ENCODE measurements at places on chromosomes 13 and 19. TPM values are rescaled to one million over a fixed set of nuclear protein-coding genes. Genes with fewer than 3 reads are reported as not detected.

PKN1 gene
- 108 TPM for total RNA-seq

OXGR1 gene
- total RNA-seq: 0.24 TPM

PSG1 gene
- total RNA-seq: not detected

ZNF709 gene
- total RNA-seq: 0.42 TPM

CEACAM20 gene
- total RNA-seq: not detected

DNA sequence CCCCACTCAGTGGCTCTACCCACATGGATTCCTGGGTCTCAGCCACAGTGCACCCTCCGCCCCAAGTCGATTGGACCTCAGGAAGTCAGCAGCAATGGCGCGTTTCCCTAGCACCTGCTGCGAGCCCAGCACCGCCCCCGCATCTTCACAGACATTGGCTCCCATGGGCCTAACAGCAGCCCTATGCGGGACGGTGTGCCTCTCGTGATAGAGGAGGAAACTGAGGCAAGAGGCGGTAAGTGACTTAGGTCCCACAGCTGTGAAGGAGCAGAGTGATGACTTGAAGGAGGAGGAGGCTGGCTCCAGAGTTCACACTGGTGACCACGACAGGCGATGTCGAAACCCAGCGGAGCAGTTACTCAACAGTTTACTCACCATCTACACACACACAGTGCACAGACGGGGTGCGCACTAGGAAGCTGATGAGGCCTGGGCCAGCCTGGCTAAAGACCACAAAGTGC, 104.5 kb upstream of the SOX1 start:
- no peak for DNase-seq

DNA sequence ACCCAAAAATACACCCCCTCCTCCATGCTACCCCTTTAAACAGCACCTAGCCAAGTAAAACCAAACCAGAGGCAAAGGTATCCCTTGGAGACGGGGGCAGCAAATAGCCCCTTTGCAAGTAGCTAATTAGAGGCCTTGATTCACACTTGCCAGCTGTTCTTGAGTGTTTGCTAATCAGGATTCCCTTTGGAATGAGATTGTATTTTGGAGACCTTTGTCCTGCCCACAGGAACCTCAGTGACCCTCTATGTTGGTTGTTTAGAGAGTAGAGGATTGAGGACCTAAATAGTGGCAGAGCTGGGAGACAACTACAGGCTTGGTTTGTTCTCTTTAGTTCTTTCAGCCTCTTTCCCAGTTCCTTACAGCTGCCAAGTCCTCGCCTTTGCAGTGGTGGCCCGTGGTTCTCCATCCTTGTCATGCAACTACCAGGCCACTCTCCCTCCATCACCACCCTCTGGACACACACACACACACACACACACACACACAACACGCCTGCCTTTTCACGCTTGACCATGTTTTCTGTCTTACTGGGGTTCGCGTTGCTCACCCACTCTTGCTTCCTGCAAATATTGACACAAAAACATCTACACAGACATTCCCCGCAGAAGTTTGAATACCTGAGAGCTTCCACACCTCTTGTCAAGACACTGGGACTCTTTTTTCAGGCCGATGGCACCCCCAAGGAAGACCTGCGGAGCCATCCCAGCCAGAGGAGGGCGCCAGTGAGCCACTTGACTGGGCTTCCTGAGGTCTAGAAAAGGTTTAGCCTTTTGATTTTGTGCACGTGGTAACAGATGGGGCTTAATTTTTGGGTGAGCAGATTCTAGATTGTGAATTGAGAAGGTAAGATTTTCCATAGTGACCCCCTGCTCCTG, 80.0 kb upstream of the GPR183 start:
- peak; percentile 93 for DNase-seq

- no peak for DNase-seq
Measured at GRCh38 chr13:75867379-75868117, 231.4 kb downstream of the LMO7 start.

DNA sequence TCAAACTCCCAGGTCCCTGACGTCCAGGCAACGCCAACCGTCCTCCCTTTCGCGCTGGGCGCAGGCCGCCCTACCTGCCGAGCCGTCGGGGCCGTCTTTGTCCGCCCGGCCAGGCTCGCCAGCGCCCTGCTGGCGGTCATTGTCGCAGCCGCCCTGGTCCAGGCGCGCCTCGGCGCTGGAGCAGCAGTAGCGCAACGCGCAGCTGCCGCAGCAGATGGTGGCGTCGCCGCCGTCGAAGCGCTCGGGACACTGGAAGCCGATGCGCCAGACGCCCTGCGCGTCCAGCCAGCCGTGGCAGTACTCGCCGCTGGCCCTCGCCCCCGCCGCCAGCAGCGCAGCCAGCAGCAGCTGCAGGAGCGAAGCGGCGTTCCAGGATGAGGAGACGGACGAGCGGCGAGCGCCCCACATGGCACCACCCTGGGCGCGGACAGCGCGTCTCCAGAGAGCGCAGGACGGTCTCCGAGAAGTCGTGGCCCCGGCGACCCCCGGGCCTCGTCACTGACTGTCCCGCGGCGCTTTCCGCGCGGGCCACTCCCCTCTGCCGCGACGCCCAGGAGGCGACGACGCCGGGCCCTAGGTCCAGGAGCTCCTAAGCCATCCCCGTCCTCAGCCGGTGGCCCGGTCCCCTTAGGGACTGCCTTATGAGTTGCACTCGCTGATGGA, 1.1 kb downstream of the SHISA2 start:
- DNase-seq: peak; percentile 79

DNA sequence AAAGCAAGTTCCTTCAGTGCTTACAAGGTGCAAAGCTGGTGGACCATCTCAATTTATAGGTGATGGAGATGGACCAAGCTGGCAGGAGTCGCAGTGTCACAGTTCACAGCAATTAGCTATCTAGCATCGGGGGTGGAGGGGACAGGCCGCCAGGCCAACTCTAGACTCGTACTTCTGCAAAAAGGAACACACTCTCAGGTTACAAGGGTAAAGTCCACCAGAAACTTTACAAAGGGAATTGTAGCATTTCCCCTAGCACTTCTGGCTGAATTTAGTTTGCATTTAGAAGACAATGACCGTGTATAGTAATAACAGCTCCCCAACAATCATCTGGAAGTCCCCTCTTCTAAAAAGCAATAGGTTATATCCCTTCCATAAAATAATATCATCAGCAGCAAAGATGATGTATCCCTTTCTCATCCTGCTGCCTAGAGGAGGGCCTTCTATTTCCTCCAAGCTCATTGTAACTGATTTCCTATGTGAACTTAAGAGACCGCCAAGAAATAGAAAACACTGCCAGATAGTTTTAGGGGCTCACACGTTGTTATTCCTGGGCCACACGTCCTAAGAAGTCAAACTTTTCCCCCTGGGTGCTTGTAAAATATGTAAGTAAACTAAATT, 8.5 kb upstream of the DOCK9 start:
- no peak for DNase-seq

- no peak for DNase-seq
Measured at GRCh38 chr19:44666852-44667556, 4.3 kb upstream of the CEACAM19 start.

DNA sequence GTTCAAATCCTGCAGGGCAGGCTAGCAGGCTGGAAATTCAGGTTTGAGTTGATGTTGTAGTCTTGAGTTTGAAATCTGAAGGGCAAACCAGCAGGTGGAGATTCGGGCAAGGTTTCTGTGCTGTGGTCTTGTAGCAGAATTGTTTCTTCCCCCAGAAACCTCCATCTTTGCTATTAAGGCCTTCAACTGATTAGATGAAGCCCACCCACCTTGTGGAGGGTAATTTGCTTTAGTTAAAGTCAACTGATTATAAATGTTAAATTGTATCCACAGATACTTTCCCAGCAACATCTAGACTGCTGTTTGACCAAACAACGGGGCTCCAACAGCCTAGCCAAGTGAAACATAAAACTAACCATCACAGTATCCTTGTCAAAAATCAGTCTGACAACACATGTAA, 9.4 kb downstream of the IPO5 start:
- no peak for DNase-seq

- peak; percentile 51 for DNase-seq
Measured at GRCh38 chr19:13211426-13212308, 61.5 kb downstream of the IER2 start.

DNA sequence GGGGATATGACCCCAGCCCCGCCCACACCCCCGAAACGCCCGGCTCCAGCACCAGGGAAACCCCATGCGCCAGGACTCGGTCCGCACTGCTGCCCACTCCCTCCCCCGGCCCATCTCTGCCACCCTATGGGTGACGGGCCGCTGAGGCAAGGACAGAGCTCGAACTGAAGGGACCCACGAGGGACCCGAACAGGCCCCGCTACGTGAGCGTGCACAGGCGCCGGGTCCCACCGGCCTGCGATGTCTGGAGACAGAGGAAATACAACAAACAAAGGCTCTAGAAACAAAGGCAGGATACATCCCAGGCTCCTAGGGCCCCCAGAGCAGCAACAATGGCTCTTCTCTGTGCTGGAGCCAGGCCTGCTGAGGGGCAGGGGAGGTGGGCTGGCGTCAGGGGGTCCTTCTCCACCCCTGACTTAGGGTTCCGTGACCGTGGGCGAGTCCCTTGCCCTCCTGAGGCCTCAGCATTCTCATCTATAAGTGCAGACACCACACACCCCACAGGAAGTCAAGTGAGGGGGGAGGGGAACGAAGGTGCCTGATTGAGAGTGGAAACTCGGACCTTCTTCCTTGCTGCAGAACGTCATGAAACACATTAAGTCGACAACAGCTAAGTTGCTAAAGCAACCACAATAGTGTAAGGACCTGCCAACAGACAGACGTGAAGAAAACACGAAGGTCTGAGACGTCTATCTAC, 3.1 kb downstream of the ABHD17A start:
- DNase-seq: no peak

GRCh38 chr19:43623889-43624670, 4.7 kb upstream of the ZNF428 start:
- peak; percentile 95 for DNase-seq

DNA sequence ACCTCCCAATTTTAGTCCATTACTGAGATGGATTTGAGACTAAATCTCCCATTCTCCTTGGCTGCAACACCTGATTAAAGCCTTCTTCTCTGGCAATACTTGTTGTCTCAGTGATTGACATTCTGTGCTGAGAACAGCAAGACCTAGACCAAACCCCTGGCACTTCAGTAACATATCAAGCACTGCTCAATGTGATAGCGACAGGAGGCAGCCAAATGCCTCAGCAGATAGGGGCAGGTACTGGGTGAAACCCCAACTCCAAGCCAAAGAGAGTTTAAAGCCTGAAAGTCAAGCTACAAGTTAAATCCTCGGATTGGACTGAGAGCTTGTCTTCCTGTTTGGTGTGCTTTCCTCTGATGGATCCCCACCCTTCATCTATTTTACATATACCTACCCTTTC, 52.7 kb downstream of the STARD13 start:
- DNase-seq: no peak

- DNase-seq: no peak
Measured at GRCh38 chr13:79328510-79328909, 77.5 kb downstream of the RBM26 start.

DNA sequence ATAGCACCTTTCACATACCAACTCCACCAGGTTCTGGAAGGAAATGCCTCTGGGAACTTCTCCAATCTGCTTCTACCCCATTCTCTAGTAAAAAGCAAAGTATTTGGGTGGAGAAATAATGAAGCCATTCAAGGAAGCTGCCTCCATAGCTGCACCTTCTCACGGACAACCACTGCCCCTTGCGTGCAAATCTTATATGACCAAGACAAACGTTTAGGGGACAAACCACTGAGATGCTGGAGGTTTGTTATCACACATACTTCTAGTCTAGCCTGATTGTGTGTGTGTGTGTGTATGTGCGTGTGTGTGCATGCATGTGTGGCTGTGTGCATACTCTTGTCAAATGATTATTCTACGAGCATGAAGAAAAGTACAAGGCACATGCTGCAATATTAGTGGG, 6.5 kb upstream of the METTL21C start:
- DNase-seq: no peak

DNA sequence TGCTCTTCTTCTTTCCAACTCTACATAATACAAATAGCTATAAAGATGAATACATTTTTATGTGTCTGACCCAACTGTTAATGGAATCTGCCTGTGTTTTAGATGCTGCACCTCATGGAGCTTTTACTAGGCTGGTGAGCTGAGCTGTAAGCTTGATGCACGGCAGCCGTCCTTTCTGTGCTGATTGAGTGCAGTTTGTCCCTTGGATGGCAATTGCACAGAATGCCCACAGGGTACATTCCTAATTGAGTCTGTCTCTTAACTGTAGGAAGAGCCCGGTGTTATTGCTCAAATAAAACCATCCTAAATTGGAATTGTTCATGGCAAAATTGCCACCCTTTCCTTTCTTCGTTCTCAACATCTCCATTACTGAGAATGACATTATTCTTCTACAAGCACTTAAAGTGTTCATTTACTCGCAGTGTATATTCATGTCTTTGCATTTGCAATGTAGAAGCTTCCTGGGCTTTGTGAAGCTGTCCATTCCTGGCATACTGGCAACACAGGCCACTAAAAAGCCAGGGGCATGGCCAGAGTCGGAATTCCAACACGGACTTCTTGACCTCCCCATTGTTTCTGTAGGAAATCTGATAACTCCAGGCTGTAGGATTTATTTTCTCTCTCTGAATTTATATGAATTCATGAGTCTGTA, 85.8 kb downstream of the SLC10A2 start:
- DNase-seq: no peak

- DNase-seq: no peak
Measured at GRCh38 chr19:15404780-15405211, 14.0 kb downstream of the AKAP8L start.

GRCh38 chr13:113080361-113080831, 25.2 kb upstream of the F7 start:
- peak; percentile 52 for DNase-seq

DNA sequence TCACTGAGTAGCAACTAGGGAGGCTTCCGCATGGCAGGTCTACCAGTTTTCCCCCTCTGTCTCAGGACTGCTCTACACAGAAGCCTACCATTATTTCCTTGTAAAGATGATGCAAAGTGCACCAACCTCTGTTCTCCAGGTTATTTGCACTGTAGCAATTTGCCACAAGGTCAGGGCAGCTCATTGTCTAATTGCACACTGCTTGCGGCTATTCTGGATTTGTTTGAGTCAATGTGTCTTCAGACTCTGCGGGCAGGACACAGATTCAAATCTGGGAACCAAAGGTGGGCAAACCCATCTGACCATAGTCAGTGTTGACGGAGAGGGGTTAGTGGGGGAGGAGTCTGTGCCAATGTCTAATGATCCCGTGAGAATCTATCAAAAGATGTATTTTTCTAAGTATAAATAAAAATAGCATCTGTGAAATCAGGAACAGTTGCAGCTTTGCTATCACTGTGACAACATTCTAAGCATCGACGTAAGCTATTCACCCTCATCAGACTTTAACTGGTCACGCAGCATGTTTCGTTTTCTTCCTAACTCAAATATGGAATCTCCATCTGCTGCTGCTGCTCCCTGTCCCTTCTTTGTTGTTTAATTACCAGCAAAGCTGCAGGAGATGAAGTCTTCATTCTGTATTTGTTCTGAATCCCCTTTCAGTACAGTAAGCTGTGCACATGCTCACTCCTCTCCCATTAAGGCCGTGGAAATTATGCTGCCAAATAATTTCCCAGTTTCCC, 26.4 kb downstream of the CYSLTR2 start:
- DNase-seq: no peak
